Left ventricle myocardium inferior (tissue), 1 donor: ENCODE measurements at places on chromosomes 12 and 14. TPM values are rescaled to one million over a fixed set of nuclear protein-coding genes. Genes with fewer than 3 reads are reported as not detected.

GRCh38 chr14:21768116-21768874 is 94.7 kb upstream of the OR4E1 start:
- DNase-seq: no peak

GRCh38 chr14:77313371-77313770 is 7.3 kb downstream of the POMT2 start:
- DNase-seq: no peak

GRCh38 chr14:78127961-78128360 is 42.2 kb upstream of the NRXN3 start:
- no peak for DNase-seq

- DNase-seq: no peak
Observed at GRCh38 chr12:2967651-2968050, 8.5 kb downstream of the TEAD4 start.

- peak; percentile 88 for DNase-seq
Observed at GRCh38 chr12:93894391-93895088, 217.4 kb downstream of the CRADD start.

DNA sequence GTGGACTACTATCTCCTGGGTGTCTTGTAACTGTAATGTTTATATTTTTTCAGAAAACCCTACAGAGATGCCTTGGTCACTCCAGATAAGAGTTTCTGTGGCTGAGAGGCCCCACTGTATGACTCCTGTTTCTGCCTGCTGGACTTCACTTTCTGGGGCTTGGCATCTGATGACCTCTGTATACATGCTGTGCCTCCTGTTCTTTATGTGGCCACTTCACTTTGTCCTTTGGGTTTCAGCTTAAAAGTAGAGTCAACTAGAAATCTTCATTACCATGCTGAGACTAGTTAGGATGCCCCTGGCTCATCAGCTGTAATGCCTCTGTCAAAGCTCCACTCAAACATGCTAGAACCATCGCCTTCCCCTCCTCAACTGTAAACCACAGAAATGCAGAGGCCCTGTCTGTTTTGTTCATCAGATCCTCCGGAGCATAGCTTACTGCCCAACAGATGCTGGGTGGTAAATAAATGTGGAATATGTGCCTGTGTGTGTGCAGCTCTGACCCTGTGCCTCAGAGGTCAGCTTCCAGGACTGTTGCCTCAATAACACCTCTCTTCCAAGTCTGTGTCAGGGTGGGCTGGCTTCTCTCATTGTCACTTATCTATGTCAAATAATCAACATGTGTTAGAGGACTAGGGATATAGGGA is 25.5 kb downstream of the ZNF664 start:
- no peak for DNase-seq

GRCh38 chr12:17999174-17999801 is 90.7 kb downstream of the RERGL start:
- no peak for DNase-seq

GRCh38 chr12:97299847-97300246 is 162.8 kb upstream of the RMST start:
- DNase-seq: no peak

- DNase-seq: no peak
Observed at GRCh38 chr12:104054681-104055346, 4.8 kb upstream of the GLT8D2 start.

- DNase-seq: no peak
Observed at GRCh38 chr14:104786726-104787675, 8.5 kb downstream of the AKT1 start.

DNA sequence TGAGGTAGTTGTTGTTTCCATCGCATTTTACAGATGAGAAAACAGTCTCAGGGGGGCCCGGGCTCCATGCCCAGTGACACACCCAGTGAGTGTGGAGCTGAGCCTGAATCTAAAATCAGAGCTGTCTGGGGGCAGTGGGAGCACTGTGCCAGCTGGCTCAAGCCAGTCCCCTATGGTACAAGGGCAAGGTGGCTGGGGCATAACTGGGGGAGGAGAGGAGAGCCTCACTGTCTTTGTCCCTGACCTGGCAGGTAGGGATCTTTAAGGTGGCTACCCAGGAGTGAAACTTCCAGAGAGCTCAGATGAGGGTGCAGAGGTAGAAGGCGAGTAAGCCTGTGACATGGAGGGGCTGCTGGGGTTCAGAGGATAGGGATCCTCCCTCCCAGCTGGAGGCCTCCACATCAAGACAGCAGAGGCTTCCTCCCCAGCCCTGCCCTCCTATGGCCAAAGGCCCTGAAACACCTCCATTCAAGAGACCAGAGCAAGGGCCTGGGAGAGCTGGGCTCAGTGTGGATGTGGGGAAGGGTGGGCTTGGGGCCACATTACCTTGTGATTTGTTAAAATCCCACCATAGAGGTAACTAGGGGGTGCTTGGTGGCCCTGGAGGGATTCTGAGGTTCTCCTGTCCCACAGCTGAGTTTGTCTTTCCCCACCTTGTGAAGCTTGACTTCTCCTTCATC is 33.1 kb downstream of the ASCL4 start:
- no peak for DNase-seq

DNA sequence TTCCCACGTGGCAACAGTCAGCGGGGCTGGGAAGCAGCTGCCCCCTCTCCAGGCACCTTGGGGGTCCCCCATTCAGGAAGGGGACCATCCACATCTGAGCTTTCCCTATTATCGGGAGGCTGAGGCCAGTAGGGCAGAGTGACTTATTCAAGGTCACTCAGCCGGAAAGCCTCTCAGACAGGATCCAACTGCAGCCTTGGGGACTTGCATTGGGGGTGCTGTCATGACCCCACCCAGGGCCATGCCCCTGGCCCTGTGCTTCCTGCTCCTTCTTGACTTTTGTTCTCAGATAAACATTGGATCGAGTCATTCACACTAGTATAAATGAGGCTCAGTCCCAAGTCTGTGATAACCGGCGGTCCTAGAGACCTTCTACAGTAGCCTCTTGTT is 12.6 kb downstream of the BEGAIN start:
- no peak for DNase-seq

DNA sequence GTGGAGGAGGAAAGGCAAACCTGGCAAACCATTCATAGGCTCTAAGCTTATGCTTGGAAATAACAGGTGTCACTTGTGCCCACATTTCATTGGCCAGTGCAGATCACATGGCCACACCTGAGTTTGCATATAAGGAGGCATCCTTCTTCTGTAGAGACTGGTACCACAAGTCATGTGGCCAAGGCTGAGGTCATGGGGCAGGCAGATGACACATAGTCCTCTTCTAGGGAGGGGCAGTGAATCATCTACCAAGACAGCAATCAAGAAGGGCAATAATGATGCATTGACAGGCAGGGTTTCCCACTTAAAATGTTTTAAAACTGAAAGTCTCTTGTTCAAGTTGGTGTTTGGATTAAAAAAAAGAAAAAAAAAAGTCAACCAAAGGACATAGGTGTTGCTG is 77.3 kb downstream of the DAAM1 start:
- DNase-seq: no peak

GRCh38 chr12:88299567-88300101 is 157.5 kb downstream of the TMTC3 start:
- DNase-seq: no peak

DNA sequence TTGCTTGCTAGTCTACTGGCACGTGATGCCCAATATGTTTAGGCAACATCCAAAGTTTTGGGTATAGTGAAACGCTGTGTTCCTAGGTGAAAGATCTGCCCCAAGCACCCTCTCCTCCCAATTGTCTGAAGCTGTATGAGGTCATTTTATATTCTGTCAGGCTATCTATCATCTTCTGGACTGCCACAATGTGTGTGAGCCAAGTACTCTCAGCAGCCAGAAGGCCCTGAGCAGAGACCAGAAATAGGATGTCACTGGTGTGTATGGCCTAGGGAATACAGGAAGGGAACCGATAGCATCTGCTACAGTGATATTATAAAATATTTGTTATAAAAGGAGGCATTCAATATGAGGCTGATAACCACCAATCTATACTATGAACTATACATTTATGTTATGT is 7.9 kb upstream of the PDE3A start:
- no peak for DNase-seq

DNA sequence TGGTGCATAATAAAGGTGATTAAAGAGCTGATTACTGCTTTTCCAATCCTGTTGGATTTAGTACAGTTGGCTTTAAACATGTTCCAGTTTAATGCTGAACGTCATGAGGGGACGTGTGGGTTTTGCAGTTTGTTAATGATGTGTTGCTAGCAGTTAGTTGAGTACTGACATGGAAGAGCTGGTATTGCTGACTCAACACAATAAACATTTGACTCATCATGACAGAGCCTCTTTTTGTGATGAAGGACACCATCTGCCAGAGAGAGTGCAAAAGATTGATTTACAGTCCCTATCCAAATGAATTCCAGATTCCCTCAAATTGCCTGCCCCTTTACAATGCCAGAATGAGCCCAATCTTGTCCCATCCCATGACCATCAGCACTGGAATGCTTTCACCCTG is 346.2 kb upstream of the PRICKLE1 start:
- DNase-seq: no peak

DNA sequence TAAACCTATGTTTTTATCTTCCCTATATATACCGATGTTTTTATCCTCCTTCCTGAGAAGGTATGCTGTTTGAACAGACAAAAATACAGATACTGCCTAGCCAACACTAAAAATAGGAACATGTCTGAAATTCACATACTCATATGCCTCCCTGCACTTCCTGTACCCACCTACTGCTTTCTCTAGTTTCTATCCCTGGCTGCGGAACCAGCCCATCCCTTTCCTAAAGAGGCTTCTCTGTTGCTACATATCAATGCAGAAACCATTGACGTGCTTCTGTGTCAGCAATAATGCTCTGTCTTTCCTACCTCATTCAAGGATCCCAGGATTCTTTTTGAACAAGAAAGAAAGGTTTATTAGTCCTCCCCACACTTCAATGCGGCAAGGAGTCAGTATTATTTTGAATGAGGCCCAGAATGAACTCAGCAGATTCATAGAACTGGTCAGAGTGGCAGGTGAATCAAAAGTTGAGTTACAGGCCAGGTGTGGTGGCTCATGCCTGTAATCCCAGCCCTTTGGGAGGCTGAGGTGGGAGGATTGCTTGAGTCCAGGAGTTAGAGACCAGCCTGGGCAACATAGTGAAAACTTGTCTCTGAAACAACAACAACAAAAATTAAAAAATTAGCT is 67.8 kb upstream of the NAP1L1 start:
- DNase-seq: no peak

DNA sequence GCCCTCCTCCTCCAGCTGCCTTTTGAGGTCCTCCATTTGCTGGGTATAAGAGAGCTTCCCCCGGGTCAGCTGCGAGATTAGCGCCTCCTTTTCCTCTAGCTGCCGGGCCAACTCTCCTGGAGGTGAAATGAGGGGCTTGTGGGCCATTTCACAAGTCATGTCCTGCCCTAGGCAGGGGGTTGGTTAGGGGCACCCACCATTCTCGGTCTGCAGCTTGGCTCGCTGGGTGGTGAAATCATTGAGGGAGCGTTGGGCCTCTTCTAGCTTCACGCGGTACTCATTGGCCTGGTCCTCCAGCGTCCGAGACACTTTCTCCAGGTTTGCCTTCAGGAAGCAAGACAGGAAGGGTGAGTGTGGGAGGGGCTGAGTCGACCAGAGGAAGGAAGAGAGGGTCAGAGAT is 12.6 kb downstream of the CMTM5 start:
- no peak for DNase-seq

- DNase-seq: no peak
Observed at GRCh38 chr12:52181746-52182145, 10.1 kb downstream of the KRT80 start.

DNA sequence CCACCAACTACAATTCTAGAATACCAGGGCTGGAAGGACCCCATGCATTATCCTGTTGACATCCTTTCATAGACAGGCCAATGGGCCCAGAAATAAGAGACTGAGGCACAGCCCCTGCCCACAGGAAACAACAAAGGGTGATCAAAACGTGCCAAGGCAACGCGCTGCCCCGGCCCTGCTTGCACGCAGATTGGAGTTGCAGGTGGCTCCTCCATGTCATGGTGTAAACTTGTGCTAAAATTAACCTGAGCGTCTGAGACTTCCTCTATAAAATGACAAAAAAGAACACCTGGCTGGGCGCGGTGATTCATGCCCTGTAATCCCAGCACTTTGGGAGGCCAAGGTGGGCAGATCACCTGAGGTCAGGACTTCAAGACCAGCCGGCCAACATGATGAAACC is 30.1 kb downstream of the SPRING1 start:
- DNase-seq: no peak

DNA sequence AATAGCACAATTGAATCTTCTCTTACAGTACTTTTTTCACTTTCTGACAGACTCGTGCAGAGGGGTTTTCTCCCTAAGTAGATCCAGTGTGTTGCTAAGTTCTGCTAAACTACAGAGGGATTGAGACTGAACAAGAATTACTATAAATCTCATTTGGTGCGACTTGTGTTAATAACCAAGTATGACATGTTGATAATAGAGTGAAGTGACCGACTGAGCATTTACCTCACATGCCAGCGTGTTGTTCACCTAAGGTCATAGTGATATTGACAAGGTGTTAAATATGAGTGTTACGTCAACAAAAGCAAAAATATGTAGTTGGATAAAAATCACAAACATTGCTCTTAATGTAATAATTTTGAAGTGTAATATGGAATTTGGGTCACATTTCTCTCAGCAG is 97.8 kb upstream of the PDE3A start:
- no peak for DNase-seq

GRCh38 chr14:69088586-69088985 is 64.3 kb downstream of the DCAF5 start:
- DNase-seq: no peak

GRCh38 chr14:37824939-37825712 is 229.7 kb downstream of the TTC6 start:
- no peak for DNase-seq

DNA sequence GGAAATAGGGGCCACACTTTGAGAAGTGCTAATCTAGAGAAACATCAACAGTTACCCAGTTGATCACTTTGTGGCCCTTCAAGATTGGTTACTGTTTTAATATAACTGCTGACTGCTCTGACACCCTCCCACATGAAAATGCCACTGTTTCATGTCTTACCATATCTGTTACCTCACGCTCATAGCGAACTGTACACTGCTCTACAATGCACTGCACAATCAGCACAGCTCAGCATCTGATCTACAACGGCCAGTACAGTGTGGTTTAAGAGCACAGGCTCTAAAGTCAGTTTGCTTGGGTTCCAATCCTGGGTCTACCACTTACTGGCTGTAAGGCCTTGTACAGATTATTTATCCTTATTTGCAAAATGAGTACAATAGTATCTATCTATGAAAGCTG is 39.1 kb downstream of the SPPL3 start:
- DNase-seq: no peak

Gene DAO
- not detected for total RNA-seq

Gene PLEK2
- not detected for total RNA-seq

Gene AKAP3
- 2.7 TPM for total RNA-seq

Gene CEBPE
- total RNA-seq: not detected

Gene DEGS2
- not detected for total RNA-seq

Gene TMEM233
- total RNA-seq: 0.11 TPM

Gene IFNG
- total RNA-seq: not detected

Gene TUNAR
- not detected for total RNA-seq

Gene SLC6A12
- total RNA-seq: 1.2 TPM

Gene LAG3
- not detected for total RNA-seq

Gene KRT7
- total RNA-seq: not detected

Gene FAM186B
- 0.33 TPM for total RNA-seq

Gene ITGA7
- 520 TPM for total RNA-seq

Gene G2E3
- total RNA-seq: 7.6 TPM

Gene NAV3
- 1.5 TPM for total RNA-seq

Gene SOX5
- 2.9 TPM for total RNA-seq

Gene BHLHE41
- 33.4 TPM for total RNA-seq

Gene KLRF1
- not detected for total RNA-seq
